ENCODE measurements at places on chromosomes 13 and 19. TPM values are rescaled to one million over a fixed set of nuclear protein-coding genes. Genes with fewer than 3 reads are reported as not detected.

PRRG2 gene
- 1.4 TPM for total RNA-seq

OR4F17 gene
- not detected for total RNA-seq

NXNL1 gene
- total RNA-seq = not detected

SELENOV gene
- total RNA-seq = 0.78 TPM

LILRA1 gene
- total RNA-seq = not detected

SOX1 gene
- not detected for total RNA-seq

SLC25A30 gene
- 13.9 TPM for total RNA-seq

DCT gene
- total RNA-seq = 0.18 TPM

GRWD1 gene
- 36.5 TPM for total RNA-seq

SOHLH2 gene
- 0.58 TPM for total RNA-seq

ZNF20 gene
- 11.1 TPM for total RNA-seq

TYROBP gene
- total RNA-seq = not detected

TMEM255B gene
- 1.7 TPM for total RNA-seq

DNA sequence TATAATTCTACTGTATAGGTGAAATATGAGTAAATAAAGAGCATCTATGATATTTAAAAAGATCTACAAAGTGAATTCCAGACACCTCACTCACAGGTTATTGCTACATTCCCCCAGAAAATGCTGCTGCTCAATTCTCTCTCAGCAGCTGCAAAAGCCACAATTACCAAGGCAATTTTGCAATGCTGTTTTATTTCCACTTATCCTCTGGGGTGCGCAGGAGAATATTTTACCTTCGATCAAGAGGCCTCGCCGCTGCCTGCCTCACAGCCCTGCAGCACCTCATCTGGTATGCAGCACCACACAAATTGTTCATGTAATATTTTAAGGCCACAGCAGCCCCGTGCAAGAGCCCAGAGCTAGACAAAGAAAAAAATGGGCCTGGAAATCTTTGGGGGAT is 333.2 kb downstream of the DNAJC15 start:
- H3K27ac ChIP-seq = no peak overlapping the region
- H3K27me3 ChIP-seq = no peaks in the 10 kb centered on the region
- no peak for DNase-seq
- no peaks in the 10 kb centered on the region for H3K36me3 ChIP-seq
- no peak overlapping the region for H3K4me3 ChIP-seq
- H3K4me1 ChIP-seq = peaks cover 30% of the 10 kb centered on the region

DNA sequence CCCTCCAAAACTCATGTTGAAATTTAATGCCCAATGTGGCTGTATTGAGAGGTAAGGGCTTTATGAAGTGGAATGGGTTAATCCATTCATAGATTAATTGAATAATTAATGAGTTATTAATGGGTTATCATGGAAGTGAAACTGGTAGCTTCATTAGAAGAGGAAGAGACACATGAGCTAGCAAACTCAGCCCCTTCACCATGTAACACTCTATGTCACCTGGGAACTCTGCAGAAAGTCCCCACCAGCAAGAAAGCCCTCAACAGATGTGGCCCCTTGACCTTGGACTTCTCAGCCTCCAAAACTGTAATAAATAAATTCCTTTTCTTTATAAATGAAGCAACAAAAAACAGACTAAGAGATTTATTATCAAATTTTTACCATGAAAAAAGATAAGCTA is 223.5 kb downstream of the KLF12 start:
- H3K4me3 ChIP-seq = no peak overlapping the region
- no peaks in the 10 kb centered on the region for H3K27me3 ChIP-seq
- no peak overlapping the region for H3K27ac ChIP-seq
- no peak for DNase-seq
- H3K4me1 ChIP-seq = peaks cover 10% of the 10 kb centered on the region
- H3K36me3 ChIP-seq = no peaks in the 10 kb centered on the region

- peaks cover 4% of the 10 kb centered on the region for H3K27me3 ChIP-seq
- no peak for DNase-seq
- peak overlapping the region; percentile 81 for H3K4me3 ChIP-seq
- peaks cover 67% of the 10 kb centered on the region for H3K4me1 ChIP-seq
- H3K27ac ChIP-seq = peak overlapping the region; percentile 95
Measured at GRCh38 chr19:1270213-1270853, 1.2 kb downstream of the CIRBP start.

DNA sequence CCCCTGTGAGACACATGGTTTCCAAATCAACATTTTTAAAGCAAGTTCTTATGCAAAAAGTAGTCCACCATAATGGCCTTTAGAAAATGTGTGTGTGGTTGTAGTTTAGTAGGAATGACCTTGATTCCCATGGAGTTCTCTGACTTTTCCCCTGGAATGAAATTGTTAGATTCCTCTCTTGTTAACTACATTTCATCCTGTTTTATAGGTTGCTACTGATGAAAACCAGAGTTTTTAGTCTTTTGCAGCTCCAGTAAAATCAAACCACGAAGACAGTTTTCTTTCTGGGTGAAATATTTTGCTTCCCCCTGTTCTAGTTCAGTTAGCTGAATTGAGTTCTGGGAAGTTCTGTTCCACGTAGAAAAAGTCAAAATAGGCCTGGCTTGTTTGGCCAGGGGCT is 107.7 kb downstream of the RAB20 start:
- no peak overlapping the region for H3K4me3 ChIP-seq
- H3K4me1 ChIP-seq = peaks cover 30% of the 10 kb centered on the region
- H3K27ac ChIP-seq = peak overlapping the region; percentile 80
- no peak for DNase-seq
- no peaks in the 10 kb centered on the region for H3K27me3 ChIP-seq

DNA sequence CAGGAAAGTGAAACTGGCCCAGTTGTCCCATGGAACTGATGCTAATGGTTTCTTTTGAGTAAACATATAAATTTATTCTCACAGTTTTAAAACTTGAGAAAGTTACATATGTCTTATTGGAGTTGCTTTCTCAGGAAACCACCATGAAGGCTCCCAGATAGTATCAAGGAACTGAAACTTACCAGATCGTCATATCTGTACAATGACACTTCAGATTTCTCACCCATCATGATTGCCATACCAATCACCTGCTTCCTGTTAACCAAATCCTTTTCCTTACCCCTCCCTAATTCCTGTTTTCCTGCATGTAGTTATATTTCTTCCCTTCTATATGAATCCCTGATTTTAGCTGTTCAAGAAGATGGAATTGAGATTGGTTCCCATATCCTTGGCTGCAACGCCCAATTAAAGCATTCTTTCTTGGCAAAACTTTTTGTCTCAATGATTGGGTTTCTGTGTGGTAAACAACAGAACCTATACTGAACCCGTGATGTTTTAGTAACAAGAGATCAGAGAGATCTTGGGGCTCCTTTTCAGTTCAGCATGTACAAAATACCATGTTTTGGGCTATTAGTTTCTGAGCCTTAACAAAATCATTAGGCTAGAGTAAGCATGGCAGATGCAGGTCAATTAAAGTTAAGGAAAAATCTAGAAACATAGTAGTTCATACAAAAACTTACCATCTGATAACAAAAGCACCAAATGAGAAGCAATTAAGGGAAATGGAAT is 781.3 kb upstream of the MIR17HG start:
- H3K27ac ChIP-seq = no peak overlapping the region
- no peaks in the 10 kb centered on the region for H3K27me3 ChIP-seq
- no peak for DNase-seq
- no peaks in the 10 kb centered on the region for H3K4me1 ChIP-seq
- H3K36me3 ChIP-seq = no peaks in the 10 kb centered on the region

DNA sequence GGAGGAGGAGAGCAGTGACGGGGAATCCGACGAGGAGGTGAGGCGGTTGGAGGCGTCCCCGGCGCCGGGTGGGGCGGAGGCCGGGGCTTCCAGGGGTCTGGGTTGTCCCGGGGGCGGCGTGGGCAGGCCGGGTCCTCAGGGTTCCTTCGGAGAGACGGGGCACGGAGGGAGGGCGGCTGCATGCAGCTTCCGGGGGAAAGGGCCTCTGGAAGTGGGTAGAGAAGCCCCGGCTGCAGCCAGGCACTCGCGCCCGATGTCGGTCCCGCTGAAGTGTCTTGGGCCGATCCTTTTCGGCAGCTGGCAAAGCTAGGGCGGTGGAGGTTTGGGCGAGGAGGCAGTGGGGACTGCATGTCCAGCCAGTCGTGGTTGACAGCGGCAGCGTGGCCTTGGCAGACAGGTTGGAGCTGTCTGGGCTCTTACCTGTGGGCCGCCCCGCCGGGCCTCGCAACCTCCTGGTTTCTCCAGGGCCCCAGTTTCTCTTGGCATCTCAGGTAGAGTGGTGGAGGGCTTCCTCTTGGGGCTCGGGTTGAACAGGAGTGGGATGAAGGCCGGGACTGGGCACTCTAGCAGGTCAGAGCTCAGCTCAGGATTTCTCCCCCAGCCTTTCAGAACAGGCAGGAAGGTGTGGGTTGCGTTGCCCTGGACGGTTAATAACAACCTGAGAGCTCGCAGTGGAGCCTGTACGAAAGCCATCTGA is 690 bp downstream of the KMT2B start:
- DNase-seq = no peak
- H3K4me3 ChIP-seq = peak overlapping the region; percentile 86
- H3K4me1 ChIP-seq = peaks cover 24% of the 10 kb centered on the region
- H3K27me3 ChIP-seq = no peaks in the 10 kb centered on the region
- peaks cover 7% of the 10 kb centered on the region for H3K36me3 ChIP-seq
- H3K27ac ChIP-seq = peak overlapping the region; percentile 93

DNA sequence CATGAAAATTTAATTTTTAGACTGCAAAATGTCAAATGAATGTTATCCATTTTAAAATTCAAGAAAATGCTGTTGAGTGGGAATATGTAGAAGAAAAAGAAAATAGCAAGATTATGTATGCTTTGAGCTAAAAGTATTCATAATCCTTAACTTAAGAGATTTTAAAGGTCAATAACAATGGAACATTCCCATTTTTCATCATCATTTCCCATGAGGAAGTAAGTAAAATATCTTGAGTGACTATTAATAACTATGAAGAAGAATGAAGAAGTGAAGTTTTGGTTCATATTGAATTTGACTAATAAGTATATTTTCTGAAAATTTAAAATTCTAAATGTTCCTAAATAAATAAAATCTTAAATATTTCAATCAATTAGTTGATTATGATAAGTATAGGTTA is 273.4 kb downstream of the DACH1 start:
- H3K36me3 ChIP-seq = peaks cover 10% of the 10 kb centered on the region
- H3K27me3 ChIP-seq = no peaks in the 10 kb centered on the region
- no peak for DNase-seq

- H3K27ac ChIP-seq = no peak overlapping the region
- no peak overlapping the region for H3K4me3 ChIP-seq
- peaks cover 6% of the 10 kb centered on the region for H3K36me3 ChIP-seq
- H3K27me3 ChIP-seq = no peaks in the 10 kb centered on the region
- DNase-seq = no peak
Measured at GRCh38 chr19:5014941-5015340, 46.0 kb downstream of the KDM4B start.

- peaks cover 66% of the 10 kb centered on the region for H3K4me1 ChIP-seq
- peaks cover 2% of the 10 kb centered on the region for H3K36me3 ChIP-seq
- H3K4me3 ChIP-seq = no peak overlapping the region
- peak overlapping the region; percentile 69 for H3K27ac ChIP-seq
Measured at GRCh38 chr13:73171926-73172325, 113.1 kb downstream of the KLF5 start.

GRCh38 chr19:29837448-29837981 is 25.7 kb downstream of the CCNE1 start:
- no peaks in the 10 kb centered on the region for H3K36me3 ChIP-seq
- H3K4me1 ChIP-seq = peaks cover 24% of the 10 kb centered on the region
- H3K27ac ChIP-seq = no peak overlapping the region
- peaks cover 23% of the 10 kb centered on the region for H3K27me3 ChIP-seq

DNA sequence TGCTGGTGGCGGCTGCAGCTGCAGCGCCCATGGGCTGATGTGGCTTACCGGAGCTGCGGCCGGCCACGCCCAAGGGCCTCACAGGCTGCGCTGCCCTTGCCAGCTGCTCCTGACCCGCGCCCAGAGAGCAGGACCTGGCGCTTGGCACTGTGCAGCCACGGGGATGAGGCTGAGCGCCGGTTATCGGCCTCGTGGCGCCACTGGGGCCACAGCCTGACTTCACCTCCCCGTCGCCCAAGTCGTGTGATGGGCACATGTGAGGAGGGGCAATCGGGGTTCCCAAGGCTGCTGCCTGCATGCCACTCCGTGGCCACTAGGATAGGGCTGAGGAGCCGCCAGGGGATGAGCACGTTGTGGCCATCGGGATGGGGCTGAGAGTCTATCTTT is 77.2 kb upstream of the PABPC3 start:
- H3K36me3 ChIP-seq = no peaks in the 10 kb centered on the region
- no peak for DNase-seq
- H3K4me3 ChIP-seq = peak overlapping the region; percentile 51

DNA sequence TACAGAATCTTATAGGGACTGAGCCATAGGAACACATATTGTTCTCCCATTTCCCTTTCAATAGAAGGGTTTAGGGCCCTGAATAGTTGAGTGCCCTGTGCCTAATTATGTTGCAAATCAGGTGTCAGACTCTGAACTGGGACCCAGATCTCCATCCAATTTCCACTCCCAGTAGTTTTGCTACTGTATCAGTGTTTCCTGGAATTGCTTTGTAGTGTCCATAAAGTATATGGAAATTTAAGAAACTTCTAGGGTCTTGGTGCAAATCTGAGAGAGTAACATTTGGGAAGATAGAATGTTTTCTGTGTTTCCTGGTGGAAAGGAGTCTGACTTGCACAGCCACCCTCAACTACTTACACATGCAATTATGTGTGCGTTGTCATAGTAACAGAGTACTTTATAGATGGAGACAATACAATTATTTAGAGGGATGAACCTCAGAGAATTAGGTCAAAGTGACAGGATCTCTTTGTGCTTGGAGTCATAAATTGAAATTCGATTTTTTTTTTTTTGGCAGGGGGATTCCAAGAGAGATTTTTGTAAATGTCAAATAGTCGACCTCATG is 646 bp upstream of the SLC10A2 start:
- H3K4me3 ChIP-seq = no peak overlapping the region

DNA sequence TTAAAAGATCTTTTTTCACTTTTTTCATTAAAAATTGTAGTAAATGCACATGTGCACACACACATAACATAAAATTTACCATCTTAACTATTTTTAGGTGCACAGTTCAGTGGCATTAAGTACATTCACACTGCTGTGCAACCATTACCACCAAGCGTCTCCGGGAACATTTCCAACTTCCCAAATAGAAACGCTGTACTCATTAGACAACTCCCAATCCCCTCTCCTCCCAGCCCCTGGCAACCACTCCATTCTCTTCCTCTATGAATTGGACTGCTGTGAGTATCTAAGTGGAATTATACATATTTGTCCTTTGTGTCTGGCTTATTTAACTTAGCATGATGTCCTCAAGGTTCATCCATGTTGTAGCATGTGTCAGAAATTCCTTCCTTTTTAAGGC is 11.6 kb downstream of the GJB2 start:
- H3K36me3 ChIP-seq = peaks cover 2% of the 10 kb centered on the region
- no peaks in the 10 kb centered on the region for H3K27me3 ChIP-seq
- H3K27ac ChIP-seq = no peak overlapping the region
- H3K4me3 ChIP-seq = no peak overlapping the region
- DNase-seq = no peak

- DNase-seq = no peak
- no peaks in the 10 kb centered on the region for H3K4me1 ChIP-seq
- no peak overlapping the region for H3K4me3 ChIP-seq
Measured at GRCh38 chr13:20043207-20043925, 84.8 kb downstream of the ZMYM2 start.

Measured in mesothelial cell of epicardium (in vitro differentiated cells).